ENCODE measurements at places on chromosomes 1 and 21.
A peak's percentile ranks its signal among the peaks of the same experiment; 100 is the strongest.

DNA sequence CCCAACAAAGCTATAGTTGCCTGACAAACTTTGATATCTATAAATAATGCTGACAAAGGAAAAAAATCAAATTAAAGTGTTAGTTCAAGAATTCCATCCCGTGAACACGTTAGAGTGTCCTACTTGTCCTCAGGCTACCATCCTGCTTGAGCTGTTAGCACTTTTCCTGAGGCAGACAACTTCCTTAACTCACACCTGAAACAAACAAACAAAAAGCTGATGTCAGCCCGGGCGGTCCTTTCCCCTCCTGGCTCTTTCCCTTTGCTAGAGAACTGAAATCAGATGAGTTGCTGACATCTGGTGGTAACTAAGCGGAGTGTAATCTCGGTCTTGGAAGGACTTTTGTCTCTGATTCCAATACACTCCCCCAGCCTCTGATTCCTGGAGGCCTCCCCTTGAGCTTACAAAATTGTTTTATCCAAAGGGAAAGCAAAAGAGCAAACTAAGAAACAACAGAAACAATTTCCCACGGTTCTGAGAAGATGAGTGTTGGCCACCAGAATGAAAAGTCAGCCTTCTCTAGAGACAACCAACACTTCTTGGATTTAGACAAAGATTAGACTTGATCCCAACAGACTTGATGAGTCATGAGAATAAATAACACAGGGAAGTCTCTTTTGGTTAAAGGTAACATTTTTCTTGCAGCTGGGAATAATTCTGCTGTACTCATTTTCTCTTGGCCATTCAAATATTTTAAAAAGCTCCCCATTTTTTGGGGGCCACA lies 135.4 kb downstream of the PROX1 start:
- peak; percentile 85 for DNase-seq

DNA sequence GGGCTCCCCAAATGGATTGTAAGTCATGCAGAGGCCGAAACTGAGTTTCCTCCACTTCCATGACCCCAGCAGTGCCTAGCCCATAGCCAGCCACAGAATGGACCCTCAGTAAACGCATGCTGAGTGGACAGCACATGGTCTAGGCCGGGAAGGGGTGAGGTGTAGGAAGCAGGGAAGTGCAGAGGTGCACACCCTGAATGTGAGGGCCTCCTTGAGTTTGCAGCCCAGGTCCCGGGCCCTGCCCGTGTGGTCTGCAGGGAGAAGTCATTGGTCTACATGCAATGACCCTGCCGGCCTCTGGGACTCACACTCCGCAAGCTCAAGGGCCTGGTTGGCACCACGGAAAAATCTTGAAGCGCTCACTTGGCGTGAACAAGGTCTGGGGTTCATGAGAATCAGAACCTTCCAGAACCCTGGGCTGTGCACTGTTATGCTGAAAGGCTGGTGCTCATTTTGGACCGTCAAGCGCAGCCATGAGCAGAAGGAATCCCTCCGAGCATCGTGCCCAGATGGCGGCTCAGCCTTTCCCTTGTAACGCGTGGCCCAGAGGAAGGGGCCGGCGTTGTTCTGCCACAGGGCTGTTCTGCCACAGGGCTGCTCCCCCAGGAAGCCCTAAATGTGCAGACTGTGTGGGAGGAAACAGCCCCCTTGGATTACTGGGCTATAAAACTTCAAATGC lies 66.4 kb downstream of the PSMG1 start:
- no peak for DNase-seq

- no peak for DNase-seq
Measured at GRCh38 chr1:4462831-4463484, 191.5 kb upstream of the AJAP1 start.

GRCh38 chr21:36134803-36135390 lies at the start of gene CBR3:
TSS of gene CBR3 (plus strand) at chr21:36135079. CDS start at chr21:36135193, 114 bp downstream.
- no peak for DNase-seq

DNA sequence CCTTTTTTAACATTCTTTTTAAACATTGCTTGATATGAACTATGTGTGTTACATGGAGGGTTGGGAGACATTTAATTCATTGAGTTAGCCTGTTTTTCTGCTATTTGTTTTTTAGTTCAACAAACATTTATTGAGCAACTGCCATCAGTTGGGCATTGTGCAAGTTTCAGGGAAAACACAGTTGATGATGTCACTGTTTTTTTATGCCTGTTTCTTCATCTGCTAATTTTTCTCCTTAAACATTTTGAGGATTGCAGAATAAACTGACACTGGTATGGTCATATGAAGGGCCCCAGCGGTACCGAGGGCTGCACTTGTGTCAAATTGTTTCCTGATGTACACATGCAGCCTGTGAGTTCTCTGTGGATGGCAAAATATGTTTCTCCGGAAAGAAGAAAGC lies 253.0 kb downstream of the FGGY start:
- DNase-seq = peak; percentile 42

GRCh38 chr1:12343823-12344487 lies 114.1 kb downstream of the VPS13D start:
- no peak for DNase-seq

- peak; percentile 18 for DNase-seq
Measured at GRCh38 chr1:203175827-203176241, 208 bp upstream of the MYBPH start.

- DNase-seq = no peak
Measured at GRCh38 chr21:27448960-27449359, 482.1 kb upstream of the ADAMTS5 start.

GRCh38 chr1:7733276-7733675 lies 37.8 kb upstream of the VAMP3 start:
- peak; percentile 5 for DNase-seq

- no peak for DNase-seq
Measured at GRCh38 chr1:155026588-155026987, 7.0 kb downstream of the DCST2 start.

DNA sequence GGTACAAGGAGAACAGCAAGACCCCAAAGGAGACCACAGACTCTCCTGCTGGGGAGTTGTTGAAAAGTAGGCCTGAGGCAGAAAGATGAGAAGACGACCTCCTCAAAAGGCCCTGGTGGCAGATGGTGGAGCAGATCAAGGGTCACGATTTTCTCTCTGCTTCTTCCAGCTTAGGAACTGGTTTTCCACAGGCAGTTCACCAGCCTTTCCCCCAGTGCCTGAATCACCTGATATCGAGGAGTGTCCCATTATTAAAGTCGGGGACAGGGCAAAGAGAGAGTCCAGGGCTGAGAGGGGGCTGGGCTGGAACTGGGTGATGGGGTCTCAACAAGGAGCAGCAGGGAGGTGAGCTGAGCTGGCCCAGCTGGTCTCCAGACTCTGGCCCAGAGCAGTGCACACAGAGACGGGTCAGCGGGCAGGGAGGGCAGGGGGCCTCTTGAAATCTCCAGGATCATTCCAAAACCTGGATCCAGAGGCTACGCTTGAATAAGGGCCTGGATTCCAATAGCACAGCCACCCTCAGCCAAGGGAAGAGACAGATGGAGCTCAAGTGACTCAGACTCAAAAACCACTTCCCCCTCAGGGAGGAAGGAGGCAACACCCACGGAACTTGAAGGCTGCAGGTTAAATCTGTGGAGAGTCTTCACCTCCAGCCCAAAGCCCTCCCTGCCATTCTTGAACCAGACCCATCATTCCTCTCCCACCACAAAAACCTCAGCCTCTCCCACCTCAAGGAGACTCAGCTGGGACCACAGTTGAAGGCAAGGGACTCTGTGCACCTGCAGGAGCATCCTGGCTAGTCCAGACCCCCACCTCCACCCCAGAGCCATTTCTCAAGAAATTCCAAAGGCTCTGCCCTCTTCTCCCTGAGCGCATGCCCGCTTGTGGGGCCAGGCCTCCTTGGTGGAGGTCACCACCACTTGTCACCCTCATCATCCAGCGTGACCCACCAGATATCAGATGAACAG lies at the start of gene S100A5:
Gene S100A5 (minus strand): TSS at position 541 of the 968 bp plus-strand sequence. CDS start 743 bp downstream, outside the sequence.
- peak; percentile 70 for DNase-seq

GRCh38 chr1:14954210-14954609 lies 199.3 kb upstream of the TMEM51 start:
- no peak for DNase-seq

DNA sequence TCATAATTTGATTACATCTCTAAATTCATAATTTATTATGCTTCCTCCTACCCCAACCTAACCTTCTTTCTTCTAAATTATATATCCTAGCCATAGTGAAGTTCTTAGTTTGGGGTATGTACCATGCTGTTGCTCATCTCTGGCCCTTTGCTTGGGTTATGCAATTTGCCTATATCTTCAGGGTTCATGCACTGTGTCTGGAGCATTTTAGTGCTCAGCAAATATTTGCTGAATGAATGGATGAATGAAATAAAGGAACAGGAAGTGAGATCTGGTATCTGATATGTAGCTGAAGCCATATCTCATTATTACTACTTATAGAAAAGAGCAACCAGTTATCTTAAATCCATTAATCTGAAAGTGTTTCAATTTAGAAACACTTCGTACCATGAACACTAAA lies 137.6 kb downstream of the GPATCH2 start:
- no peak for DNase-seq

DNA sequence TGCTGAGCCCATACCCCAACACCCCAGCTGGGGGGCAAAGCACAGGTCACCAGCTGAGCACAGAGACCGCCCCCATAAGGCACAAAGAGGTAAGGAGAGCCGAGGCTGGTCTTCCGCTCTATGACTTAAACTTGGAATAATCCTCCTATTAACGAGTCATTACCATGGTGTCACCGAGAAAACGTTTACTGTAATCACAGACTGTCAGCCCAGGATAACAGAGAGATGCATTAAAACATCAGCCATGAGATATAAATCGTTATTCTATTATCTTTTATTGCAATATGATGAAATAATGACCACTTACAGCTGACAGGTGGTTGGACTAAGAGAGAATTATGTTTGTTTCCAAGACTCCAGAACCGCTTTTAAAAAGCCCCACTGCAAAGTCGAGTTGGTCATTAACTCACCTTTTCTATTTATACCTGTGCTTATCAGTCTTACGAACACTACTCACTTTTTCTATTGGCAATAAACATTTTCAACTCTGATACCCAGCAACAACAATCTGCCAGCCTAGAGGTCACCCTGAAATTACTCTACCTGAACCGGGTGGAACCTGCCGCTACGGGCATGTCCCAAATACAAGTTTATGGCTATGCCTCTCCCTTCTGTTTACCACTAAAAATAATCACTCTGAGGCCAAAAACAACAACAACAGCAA lies 21.5 kb downstream of the NPHP4 start:
- no peak for DNase-seq

DNA sequence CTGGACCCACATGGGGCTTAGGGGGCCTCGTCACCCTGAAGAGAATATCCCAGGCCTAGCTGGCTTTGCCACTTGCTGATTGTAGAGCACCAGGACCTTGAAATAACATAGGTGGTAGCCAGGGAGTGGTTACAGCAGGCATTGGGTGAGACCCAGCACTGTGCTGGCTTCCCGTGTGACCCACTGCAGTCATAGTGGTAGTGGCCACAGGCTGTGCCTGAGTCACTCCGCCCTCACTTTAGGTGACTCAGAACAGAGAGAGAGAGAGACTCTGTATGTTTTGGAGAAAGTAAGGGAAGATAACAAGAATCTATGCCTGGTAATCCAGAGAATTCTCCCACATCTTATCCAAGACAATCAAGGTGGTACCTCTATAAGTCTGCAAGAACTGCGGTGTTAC lies 98.7 kb upstream of the LHX8 start:
- DNase-seq = no peak

- peak; percentile 25 for DNase-seq
Measured at GRCh38 chr1:26705788-26706311, 10.0 kb downstream of the ARID1A start.

DNA sequence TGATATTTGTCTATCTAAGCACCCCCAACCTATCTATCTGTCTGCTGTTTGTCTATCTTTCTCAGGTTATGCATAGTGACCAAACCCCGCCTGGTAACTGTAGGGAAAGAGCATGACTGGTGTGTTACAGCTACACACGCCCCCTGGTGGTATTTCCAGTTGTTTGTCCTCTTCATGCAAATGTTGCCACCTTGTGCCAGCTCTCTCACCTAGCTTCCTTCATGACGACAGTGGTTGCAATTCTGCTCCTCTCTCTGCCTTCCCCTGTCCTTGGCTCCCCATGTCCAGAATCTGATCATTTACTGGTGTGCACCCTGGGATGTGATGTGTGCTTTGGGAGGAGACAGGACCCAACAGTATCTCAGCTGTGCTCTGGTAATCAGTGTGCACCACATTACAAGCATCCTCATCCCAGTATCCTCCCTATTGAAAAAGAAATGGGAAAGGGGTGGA lies 8.1 kb upstream of the INKA2 start:
- DNase-seq = peak; percentile 77

DNA sequence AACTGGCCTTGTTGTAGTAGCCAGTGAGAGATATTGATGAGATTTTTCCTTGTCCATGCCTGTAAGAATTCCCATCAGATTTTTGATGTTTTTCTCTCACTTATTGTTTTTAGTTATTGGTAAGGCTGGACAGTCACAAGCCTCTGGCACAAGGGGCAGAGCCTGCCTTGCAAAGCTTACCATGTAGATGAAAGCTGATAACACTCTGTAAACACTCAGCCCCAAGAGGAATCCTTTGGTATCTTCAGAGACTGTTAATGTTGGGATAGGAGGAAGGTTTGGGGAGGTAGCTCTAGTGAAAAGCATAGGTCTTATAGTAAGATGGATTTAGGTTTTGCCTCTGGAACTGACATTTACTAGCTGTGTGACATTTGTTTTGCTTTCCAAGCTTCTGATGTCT lies 37.7 kb downstream of the MARK1 start:
- peak; percentile 15 for DNase-seq

DNA sequence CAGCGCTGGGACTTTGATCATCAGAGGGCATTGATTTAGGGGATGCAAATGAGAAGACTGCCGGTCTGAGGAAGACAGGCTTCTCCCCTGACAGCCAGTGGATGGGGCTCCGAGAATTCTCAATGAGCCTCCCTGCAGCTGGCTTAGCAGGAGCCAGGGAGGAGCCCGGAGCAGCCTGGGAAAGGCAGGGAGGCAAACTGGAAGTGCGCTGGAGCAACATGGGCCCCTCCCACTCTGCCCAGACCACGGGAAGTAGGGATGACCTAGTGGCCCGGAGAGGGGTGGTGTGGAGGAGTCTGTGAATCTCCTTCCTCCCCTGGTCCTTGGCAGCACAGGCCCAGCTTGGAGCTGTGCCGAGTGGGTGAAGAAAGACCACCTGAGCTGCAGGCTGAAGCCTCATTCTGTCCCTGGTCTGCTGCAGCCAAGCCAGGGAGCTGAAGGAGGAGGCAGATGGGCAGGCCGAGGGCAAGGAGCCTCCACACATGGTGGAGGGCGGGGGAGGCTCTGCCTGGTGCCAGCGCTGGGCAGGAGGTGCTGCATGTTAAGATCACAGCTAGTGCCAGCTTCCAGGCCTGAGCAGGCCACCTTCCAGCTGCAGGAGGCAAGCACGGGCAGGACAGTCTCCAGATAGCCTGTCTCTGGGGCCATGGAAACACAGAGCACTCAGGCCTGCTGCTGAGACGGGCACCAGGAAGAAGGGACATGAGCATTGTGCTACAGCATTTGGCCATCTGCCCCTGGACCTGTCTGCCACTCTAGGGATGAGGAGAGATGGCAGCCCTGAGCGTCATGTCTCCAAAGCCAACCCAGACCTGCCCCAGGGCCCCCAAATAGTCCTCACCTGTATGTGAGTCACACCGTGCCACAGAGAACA lies 12.2 kb upstream of the CLSTN1 start:
- DNase-seq = no peak

- no peak for DNase-seq
Measured at GRCh38 chr21:44815852-44816628, 1.8 kb downstream of the SUMO3 start.
